ENCODE measurements at places on chromosomes 5 and 9.
A peak's percentile ranks its signal among the peaks of the same experiment; 100 is the strongest.

DNA sequence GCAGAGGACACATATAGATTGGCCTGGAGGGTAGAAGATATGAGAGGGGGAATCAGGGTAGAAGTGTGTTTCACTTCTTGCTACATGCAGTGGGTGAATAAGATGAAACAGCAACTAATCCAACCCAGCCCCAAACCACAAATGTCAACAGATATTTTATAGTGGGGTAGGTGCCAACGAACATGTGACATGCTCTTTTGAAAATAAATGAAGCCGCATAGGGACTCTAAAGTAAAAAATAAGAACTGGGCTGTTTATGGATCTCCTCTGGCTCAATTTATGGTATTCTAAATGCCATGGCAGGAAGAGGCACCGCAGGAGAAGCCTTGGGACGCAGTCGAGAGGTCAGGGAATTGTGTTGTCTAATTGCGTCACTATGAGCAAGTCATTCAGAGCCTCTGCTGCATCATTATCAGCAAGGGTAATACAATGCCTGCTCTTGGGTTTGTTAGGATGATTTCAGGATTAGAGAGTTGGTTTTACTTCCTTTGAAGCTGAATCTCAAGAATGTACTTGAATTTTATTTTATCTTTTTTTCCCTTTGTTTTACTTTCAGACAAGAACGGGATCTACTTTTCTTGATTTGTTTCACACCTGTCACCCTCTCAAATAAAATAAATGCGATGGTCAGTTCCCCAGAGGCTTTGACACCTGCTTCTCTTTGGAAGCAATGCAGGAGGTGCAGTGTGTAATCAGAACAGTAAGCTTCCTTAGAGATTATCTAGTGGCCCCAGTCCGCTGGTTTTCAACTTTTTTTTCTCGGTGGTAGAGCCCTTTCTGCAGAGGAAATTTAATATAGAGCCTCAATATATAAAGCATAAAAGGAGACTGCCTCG, 375.6 kb upstream of the CLINT1 start:
- peak; percentile 33 for DNase-seq

GRCh38 chr9:6418764-6419163, 5.8 kb downstream of the UHRF2 start:
- DNase-seq: no peak

GRCh38 chr5:127970854-127971425, 112.6 kb upstream of the SLC12A2 start:
- DNase-seq: no peak

DNA sequence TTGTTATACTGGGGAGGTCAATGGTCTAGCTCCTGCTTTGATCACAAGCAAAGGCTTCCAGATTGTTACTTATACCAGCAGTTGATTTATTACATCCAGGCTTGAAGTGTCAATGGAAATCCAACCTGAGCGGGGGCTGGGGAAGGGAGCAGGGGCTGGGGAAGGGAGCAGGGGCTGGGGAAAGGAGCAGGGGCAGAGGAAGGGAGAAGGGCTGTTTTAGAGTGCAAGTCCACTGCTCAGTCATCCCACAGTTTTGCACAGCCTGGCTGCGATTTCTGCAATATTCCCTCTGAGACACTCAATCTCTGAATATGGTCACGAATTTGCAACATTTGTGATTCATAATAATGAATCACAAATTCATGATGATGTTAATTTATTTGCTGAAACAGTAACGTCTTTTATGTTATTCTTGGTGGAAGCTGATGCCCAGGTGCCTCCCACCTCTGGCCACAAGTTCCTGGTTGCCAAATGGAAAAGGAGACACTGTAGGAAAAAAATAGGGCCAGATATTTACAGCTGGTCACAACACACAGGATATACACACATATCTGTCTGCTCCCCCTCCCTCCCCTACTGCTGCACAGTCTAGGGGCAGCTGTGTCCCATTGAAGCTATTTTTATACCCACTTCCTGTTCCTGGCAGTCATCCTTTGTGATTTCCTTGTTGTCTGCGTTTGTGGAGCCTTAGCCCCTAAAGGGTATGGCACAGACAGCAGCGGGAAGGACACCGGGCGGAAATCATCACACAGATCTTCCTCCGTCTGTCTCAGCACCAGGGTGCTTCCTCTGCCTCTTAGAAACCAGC, 325.1 kb downstream of the GADD45G start:
- DNase-seq: peak; percentile 69

DNA sequence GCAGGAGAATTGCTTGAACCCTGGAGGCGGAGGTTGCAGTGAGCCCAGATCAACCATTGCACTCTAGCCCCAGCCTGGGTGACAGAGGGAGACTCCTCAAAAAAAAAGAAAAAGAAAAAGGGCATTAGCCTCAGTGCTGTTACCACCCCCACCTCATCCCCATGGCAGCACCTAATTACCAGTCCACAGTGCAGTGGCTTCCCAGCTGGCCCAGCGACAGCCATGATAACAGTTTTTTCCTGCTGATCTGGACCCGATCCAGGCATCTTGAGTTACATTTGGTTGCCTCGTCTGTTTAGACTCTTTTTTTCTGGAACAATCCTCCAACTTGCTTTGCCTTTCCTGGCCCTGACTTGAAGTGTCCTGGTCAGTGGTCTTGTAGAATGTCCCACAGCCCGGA, 24.4 kb downstream of the NCS1 start:
- no peak for DNase-seq

DNA sequence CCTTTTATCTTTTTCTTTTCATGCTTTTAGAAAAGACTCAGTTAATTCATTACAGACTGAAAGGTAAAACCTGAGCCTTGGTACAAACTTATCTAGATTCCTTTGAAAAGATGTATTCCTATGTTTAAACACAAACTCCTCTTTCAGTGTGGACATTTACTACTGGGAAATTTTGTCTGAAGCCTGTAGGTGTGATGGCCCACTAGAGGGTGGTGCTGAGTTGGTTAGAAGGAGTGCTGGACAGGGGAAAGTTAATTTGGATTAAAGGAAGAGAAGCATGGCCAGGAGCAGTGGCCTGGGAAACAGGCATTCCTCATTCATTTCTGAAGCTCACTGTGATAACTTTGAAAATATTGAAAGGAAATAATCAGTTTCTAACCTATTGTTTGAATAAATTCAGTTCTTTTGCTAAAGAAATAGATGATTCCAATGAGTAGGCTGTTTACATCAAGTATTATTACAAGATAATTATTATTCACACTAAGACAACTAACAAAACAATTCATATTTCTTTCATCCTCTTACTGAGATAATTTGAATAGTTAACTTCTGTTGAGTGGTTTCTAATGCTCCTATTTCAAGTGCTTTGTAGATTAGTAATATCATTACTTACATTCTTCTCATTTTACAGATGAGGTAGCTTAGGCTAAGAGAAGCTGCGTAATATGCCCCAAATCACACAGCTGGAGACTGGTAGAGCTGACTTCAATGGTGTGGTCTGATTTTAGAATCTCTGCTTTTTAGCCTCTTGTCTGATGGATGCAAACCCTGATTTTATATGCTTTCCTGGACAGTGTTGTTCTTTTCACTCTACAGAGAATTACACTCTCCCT, 150.9 kb downstream of the ADGRV1 start:
- DNase-seq: peak; percentile 61

DNA sequence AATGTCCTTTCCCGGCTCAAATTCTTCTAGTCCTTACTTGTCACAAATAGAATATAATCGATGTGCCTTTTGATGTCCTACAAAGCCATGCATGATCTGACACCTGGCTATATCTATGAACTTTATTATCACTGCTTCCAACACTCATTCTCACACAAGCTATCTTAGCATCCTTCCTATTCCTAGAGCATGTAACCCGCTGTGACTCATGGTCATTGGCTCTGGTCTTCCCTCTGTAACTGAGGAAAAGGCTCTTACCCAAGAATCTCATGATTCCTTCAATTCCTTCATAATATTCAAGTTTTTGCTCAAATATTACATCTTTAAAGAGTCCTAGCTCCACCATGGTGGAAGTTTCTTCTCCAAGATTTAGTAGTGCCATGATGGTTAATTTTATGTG, 480.0 kb upstream of the PAPPA start:
- peak; percentile 72 for DNase-seq

DNA sequence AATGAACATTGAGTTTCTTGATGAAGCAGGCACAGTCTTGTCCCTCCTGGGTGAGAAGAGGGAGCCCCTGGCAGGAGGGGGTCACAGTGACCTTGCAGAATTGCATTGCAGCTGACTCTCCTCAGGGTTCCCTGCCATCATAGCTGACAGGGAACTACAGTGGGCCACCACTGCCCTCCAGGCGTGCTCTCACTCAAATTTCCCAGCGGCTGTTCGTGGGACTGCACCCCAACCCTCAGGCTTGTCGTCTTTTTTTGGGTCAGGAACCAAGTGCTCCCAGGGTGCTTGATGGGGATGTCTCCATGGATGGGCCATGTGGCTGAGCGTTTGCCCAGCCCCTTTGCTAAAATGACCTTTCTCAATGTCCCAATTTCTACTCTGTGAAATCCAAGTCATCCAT, 215.8 kb downstream of the MELK start:
- DNase-seq: no peak

DNA sequence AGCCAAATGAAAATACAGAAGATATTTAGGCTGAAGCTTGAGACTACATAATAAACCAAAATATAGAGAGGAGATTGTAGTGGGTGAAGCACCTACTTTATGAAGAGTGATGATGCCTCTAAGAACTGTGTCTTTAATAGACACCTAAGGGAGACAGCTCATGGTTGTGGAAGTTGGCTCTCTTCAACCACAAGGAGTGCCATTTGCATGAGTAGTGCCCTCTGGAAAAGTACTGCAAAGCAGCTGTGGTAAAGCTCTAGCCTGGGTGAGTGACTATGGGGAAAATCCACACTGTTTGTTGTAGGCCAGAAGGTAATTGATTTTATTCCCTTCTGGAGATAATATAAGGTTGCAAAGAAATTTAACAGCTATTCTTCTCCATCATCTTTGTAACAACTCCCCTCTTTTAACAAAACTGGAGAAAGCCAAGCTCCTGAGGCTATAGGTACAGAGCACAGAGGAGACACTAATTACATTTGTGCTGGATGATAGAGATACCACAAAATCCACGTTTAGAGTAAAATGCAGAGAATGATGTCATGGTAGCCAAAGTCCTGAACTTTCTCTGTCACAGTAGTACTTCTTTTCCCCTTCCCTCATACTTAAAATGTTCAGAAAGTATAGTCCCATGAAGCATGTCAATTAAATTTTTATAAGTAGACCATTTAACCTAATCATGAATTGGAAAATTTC, 122.8 kb downstream of the STARD4 start:
- peak; percentile 74 for DNase-seq

- peak; percentile 45 for DNase-seq
Observed at GRCh38 chr5:41707853-41708603, 162.2 kb downstream of the OXCT1 start.

DNA sequence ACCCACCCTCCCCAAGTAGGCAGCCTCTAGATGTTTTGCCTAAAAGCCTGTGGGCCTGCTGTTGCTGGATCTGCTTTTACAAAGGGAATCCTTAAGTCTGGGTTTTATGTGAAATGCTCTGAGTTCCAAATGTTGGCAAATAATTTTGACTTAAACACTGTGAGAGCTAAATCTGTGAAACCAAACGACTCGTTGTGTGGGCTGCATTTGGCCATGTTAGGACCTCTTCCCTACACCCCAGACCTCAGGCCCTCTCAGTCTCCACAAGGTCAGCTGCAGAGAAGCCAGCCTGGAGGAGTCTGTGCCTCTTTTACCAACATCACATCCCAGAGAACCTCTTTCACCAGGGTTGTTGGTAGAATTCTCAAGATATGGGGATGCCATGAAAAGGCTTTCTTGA, 9.4 kb downstream of the LCP2 start:
- no peak for DNase-seq

GRCh38 chr5:154053468-154053867, 14.7 kb downstream of the MFAP3 start:
- no peak for DNase-seq

DNA sequence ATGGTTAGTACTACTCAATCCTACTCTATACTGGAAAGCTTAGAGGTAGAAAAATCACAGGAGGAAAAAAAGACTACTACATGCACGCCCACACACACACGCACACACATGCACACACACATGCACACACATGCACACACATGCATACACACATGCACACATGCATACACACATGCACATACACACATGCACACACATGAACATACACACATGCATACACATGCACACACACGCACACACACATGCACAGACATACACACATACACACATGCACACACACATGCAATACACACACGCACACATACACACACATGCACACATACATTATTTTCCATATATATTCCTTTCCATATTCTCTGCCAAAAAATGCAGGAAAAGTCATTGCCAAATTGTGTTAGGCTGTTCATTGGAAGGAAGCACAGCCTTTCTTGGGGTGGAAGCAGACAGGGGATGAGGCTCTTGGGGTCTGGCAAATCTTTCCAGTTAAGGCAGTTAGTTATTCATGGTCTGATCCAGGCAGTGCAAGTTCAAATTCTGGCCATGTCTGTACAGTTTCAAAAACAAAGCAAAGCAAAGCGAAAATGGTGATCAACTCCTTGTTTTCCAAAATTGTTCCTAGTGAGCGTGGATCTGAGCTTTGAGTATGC, 187.9 kb upstream of the EGFLAM start:
- no peak for DNase-seq

GRCh38 chr9:112078432-112078831, 96.7 kb downstream of the SUSD1 start:
- DNase-seq: no peak

DNA sequence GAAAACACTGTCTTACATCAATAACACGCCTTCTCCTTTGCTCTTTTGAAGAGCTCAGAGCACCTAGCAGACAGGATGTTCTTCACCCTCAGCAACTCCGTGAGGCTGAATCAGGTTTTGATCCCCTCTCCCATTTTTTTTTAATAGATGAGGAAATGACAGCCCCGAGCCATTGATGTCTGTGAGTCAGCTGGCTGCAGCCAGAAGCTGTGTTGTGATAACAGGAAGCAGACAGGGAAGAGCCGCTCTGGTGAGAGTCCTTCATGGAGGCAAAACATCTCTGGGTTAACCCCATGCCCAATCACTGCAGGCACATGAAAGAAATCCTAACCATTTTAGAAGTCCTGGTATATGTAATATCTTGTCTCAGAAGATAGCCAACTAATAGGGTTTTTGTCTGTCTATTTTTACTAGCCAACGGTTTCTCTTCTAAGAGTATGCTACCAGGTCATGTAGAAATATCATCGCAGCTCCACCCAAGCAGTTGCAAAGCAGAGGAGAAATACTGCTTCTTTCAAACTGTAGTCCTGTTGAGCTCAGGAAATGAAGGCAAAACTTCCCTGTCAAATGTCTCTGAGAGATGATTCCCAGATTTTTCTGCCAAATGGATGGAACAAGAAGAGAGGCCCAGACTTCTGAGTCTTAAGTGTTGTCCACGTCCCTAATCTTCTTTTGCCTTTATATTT, 568.9 kb downstream of the CCDC171 start:
- peak; percentile 65 for DNase-seq

- peak; percentile 33 for DNase-seq
Observed at GRCh38 chr5:142391058-142391845, 66.4 kb upstream of the SPRY4 start.

GRCh38 chr5:132472431-132472830, 18.1 kb downstream of the IRF1 start:
- DNase-seq: no peak
